ENCODE measurements at places on chromosomes 12 and 14. TPM values are rescaled to one million over a fixed set of nuclear protein-coding genes. Genes with fewer than 3 reads are reported as not detected.

- peak; percentile 6 for DNase-seq
These were observed 47.4 kb upstream of the DICER1 start for GRCh38 chr14:95204705-95205104.

TRHDE gene
- total RNA-seq, result 6.1 TPM

- no peak for DNase-seq
These were observed 60.7 kb upstream of the DCD start for GRCh38 chr12:54708826-54709225.

DNA sequence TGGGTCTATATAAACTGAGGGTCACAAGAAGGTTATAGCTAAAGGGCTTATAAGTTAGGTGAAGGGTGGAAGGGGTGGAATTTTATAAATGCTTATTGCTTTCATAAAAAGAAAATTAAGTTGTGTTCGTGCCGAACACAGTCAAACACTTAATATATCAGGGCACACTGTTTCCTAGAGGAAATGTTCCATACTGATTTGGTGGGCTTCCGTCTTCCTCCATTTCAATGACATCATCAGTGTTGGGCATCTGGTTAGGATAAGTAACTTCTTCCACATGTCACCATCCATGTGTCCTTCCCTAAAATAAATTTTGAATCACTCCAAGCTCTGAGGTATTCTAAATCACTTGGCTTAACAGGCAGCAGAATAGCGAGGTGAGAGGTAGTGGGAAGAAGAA, 466.4 kb downstream of the MED13L start:
- DNase-seq, result no peak

GRCh38 chr12:59861635-59862034, 265.8 kb downstream of the SLC16A7 start:
- DNase-seq, result no peak

GRCh38 chr14:54585214-54585613, 18.3 kb downstream of the SAMD4A start:
- DNase-seq, result no peak

GRCh38 chr12:14611640-14612203, 44.0 kb upstream of the PLBD1 start:
- DNase-seq, result no peak

DNA sequence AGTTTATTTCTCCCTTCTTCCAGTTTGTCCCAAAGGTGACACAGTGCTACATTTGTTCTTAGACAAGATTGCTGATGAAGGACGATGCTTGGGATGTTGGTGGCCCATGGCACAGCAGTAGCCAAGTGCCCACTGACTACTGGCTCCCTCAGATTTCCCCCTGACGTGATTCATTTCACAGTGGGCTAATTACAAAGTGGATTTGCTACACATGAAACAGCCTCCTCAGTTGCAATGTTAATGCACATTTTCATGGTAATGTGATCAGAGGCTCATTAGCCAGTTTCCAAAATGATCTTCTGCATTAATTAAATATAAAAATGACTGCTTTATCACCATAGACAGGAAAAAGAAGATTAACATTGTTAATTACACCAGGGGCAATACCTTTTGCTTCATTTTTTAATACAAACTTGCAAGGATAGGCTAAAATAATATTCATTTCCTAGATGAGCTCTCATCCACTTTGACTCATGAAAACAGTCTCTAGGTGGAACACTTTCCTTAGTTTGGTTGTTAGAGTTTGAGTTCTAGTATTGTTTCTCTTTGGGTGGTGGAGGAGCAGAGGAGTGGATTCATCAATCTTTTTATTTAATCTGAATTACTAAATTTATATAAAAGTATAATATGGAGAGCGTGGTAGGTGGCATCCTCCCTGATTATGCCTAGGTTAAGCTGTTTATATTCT, 250.9 kb downstream of the PDZRN4 start:
- no peak for DNase-seq

DNA sequence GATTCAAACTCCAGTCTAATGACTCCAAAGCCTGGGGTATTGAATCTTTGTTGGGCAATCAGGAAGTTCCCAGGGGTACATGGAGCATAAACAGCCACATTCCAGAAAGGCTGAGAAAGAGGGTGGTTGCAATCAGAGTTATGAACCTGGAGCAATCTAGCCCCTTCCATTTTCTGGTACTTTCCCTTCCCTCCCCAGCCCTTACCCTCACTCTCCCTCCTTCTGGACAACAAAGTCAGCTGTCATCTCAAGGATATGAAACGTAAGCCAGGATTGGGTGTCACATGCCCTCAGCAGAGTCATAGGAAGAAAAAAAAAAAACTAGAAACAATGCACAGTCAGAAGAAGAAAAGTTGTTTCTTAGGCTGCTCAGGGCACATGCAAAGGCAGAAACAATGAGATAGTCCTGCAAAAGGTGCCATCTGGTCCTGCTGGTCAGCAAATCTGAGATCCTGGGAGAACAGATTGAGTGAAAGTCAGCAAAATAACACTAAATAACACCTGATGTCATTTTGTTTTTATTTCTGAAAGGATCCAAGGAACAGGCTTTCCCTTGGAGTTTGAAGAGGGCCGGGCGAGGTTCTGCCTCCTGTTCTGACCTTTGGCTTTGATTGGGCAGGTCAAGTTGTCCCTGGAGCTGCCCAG, 27.1 kb downstream of the TMEM229B start:
- no peak for DNase-seq

- no peak for DNase-seq
These were observed 169.5 kb upstream of the DAAM1 start for GRCh38 chr14:59018978-59019377.

EML1 gene
- total RNA-seq, result 141 TPM

- DNase-seq, result no peak
These were observed 127.7 kb downstream of the SLC16A7 start for GRCh38 chr12:59723520-59723919.

DNA sequence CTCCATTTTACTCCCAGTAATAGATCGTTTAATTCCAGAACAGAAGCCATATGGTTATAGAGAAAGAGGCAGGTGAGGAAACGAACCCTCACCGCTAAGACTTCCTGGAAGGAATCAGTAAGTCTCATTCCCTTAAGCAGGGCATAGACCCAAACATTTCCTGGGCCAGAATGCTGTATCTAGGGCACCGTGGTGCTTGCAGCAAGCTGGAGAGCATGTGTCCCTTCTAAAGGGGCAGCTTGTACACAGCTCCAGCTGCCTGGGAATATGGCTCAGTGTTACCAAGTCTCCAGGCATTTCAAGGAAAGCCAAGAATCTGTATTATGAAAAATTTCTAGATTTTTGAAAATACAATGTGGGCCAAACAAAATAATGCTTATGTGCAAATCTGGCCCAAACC, 73.4 kb downstream of the PPM1H start:
- no peak for DNase-seq

DNA sequence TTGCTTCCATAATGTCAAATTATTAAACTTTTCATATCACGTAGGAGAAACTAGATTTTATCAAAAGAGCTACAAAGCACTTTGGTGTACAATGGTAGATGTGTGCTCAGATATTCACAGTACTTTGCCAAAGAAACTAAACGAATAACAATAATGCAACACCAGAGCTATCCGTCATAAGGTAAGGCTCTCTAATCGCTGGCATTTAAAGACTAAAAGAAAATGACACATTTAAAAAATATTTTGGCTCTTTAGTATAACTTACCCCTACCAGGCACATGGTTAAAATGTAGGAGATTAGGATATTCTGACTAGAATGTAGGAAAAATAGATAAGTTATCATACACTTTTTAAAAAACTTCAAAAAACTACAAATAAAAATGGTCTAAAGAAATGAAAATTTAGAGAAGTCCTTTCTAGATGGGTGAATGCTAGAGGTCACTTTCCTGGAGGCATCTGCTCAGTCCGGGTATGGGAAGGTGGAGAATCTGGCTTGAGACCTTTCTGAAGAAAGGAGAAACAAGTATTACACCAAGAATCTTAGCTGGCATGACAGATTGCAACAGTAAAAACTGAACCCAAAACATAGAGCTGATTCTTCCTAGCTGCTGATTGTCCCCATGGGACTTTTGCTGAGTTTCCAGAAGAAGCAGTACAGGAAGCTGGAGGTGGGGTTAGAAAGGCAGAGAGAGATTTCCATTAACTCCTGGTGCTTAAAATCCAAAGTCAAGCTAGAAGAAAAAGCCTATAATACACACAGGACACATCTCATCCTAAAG, 67.9 kb downstream of the FAR2 start:
- DNase-seq, result no peak

CEP170B gene
- 5.4 TPM for total RNA-seq

DNA sequence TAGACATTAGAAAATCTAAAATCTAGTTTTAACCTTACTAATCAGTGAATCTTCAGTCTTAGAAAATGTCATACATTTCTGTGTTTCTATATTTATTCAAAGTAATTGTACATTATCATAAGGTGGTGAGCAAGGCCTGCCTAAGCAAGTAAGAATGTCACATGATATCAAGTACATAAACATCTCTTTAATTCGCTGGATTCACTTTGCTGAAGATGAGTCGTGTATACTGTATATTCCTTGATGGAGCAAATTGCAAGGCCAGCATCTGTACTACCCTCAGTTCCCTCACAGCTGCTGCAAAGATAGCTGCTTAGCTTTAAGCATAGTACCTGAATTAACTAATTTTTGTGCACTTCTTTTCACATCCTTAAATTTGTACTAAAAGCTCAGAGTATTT, 8.5 kb upstream of the AK7 start:
- DNase-seq, result no peak

- no peak for DNase-seq
These were observed 425.3 kb downstream of the ZFP36L1 start for GRCh38 chr14:68367536-68367935.

LMO3 gene
- total RNA-seq, result 349 TPM

DNA sequence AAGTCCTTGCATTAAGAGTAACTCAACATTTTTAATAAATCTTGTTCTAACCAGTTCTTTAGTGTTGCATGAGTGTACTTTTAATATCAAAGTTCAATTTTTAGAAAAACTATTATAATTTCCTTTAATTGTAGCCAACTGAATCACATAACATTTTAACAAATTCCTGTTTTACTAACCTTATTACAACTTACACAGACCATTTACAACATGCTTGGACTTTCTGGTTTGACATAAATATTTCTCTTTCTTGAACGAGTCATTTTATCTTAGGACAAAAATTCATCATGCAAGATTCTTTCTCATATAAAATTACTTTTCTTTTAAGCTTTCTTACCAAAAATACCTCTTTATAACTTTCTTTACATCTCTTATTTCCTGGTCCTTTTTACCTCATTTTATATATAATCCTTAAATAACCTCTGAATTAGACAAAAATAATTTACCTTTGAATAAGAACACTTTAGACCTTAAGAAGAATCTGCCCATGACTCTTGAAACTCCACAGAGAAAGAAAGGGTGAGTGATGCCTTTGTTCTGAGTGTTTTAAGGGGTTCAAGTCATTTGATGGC, 3.9 kb downstream of the SLCO1A2 start:
- no peak for DNase-seq

DNA sequence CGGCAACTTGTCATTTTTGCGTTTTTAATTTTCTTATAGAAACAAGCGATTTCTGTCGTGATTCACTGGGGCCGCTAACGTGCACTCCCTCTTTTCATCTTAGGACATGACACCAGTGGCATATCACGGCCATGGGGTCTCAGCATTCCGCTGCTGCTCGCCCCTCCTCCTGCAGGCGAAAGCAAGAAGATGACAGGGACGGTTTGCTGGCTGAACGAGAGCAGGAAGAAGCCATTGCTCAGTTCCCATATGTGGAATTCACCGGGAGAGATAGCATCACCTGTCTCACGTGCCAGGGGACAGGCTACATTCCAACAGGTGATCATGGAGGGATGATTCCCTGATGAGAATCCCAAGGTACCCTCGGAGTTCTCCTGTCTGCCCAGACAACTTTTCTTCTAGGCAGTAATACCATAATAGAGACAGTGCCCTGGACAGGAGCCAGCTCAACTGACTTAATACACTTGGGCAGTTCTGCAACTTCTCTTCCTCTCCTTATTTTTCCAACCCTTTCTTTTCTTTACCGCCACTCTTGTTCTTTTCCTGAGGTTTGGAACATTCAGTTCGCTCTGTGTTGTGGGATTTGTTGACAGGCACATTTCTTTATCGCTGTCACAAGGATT, 821 bp downstream of the TMEM106C start:
- DNase-seq, result peak; percentile 72

DNA sequence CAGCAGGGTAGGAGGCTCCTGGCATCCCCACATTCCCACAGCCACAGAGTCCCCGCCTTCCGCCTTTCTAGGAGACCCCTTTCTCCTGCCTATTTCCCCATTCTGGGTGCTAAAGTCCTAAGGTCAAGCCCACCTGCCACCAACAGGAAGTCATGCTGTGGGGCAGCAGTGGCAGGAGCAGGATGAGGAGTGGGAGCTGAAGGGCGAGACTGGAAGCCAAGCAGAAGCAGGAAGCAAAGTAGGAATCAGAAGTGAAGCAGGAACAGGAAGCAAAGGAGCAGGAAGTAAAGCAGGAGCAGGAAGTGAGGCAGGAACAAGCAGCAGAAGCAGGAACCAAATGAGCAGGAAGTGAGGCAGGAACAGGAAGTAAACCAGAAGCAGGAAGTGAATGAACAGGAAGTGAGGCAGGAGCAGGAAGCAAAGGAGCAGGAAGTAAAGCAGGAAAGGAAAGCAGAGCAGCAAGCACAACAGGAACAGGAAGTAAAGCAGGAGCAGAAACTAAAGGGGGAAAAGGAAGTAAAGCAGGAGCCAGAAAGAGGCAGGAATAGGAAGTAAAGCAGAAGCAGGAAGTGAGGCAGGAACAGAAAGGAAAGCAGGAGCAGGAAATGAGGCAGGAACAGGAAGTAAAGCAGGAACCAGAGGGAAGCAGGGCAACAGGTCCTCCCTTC, 38.3 kb upstream of the RIMBP2 start:
- DNase-seq, result peak; percentile 13

GRCh38 chr14:104528496-104528895, 51.1 kb upstream of the C14orf180 start:
- peak; percentile 13 for DNase-seq

DNA sequence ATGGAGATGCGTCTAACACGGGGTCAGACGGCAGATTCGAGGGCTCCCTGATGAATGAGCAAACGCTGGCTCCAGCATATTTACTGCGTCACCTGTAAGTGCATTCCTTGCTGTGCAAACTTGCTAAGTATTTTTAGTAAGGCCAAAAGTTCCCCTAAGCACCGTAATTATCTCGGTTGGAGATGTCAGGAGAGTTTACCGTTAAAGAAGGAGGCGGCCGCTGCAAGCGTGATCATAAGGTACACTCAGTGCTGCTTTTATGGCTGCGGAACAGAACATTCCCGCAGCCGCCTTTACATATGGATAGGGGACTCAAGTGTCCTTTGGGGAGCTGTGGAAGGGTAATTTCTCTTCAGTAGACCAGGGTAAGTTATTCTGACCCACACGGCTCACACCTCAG, 175.6 kb downstream of the GLT1D1 start:
- DNase-seq, result no peak

RALGAPA1 gene
- total RNA-seq, result 58.6 TPM

- DNase-seq, result no peak
These were observed 367.3 kb downstream of the C12orf50 start for GRCh38 chr12:87661786-87662377.

Data from sigmoid colon (tissue), 7 donors.